ENCODE measurements at places on chromosomes 12 and 14.

DNA sequence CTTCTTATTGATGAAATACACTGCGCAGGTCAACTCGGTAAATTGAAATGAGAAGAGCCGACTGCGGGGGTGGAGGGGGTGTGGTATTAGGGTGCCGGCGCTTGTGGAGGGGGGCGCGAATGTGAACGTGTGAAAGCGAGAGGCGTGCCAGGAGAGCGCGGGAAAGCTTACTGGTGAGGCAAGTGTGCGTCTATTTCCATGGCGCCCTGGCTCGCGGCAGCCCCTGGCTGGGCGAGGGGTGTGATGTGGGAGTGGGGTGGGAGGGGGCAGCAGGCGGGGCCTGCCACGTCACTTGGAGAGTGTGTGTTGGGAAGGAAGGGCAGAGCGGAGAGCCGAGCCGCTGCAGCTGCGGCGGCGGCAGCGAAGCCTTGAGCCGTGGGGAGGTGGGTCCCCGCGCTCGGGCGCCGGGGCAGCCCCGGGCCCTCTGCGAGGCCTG lies 88.8 kb downstream of the GALNT8 start:
- peak; percentile 14 for DNase-seq

DNA sequence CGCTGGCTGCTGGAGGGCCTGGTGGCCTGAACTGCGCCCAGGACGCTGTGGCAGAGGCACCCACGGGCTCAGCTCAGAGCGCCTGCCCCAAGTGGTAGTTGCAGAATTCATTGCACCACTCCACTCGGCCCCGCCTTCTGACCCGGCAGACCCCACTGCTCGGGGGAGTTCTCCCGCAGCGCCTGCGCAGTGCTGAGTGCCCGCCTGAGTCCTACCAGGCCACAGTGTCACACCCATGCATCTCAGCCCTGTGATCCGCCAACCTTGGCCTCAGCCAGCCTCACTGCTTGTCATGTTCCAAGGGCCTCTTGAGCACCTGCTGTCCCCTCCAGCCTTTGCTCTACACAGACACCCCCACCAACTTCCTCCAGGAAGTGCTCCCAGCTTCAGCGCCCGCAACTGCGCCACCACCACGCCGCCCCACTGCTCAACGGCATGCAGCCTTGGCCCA lies 12.2 kb downstream of the DEGS2 start:
- DNase-seq = no peak

DNA sequence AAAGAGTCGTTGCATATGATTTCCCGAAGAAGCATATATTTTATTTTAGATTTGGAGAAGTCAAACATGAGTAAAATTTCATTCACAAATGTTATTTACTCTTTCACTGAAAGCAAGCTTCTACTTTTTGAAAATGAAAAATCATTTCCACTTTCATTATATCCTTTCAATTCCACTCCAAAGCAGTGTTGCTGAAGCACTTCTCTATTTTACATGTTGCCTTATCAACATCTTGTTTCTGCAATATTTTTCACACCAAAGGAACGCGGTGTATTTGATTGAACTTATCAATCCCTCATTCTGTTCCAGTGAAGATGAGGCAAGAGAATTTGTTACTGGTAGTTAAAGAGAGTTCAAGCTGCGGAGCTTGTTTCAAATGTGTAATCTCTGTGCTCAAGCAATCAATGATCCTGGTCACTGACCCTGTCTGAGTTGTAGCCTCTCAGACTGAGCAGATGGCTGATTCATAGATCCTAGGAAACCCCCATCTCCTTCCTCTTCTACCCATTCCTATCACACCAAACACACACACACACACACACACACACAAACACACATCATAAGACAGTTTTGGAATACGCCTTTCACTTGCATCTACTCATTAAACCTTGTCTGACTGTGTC lies 236.2 kb upstream of the FLRT2 start:
- DNase-seq = no peak

DNA sequence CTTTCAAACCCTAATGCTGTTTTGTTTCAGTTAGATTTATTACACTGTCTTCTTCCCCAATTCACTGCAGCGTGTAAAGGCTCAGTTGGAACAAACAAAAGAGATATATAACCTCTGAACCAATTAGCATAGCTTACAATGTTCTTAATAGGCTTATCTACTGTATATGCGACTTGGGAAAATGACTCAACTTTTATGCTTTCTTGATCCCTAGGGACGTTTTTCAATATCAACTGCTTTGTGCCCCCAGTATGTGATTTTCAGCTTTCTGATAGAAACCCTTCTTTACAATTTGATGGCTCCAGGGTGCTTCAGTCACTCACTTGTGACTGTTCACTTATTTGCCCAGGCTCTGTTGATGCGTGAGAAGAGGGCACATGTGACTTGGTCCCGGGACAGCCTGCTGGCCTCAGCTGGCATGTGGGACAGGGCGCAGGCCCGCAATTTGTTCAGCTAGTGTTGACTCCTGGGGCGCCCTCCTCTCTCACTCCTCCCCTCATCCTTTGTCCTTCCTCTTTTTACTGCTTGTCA lies 107.1 kb downstream of the TMTC2 start:
- DNase-seq = no peak

- DNase-seq = no peak
Measured at GRCh38 chr12:40110586-40110985, 4.7 kb upstream of the SLC2A13 start.

GRCh38 chr12:71393625-71394024 lies 46.0 kb upstream of the LGR5 start:
- no peak for DNase-seq

- no peak for DNase-seq
Measured at GRCh38 chr12:51661836-51662235, 70.8 kb downstream of the SCN8A start.

DNA sequence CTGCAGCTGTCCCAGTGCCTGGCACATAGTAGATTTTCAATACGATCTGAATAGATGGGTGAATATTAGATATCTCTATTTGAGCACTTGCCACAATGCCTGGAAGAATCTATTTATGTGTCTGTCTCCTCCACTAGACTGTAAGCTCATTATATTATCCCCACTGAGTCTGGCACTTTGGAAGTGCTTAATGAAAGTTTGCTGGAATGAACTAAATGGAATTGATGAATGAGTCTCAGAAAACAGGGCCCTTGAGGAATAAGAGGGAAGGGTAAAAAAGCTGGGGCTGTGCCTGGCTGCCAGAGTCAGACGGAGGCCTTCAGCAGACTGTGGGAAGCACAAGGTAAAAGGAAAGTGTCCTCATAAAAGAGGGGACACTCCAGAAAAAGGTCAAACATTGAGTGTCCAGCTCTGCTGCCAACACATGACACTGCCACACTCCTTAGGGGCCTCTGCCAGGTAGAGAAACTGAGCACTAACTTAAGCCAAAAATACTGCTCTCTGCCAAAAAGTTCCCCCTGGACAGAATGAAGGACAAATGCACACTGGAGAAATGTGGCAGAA lies 39.3 kb downstream of the GLT8D2 start:
- peak; percentile 13 for DNase-seq

DNA sequence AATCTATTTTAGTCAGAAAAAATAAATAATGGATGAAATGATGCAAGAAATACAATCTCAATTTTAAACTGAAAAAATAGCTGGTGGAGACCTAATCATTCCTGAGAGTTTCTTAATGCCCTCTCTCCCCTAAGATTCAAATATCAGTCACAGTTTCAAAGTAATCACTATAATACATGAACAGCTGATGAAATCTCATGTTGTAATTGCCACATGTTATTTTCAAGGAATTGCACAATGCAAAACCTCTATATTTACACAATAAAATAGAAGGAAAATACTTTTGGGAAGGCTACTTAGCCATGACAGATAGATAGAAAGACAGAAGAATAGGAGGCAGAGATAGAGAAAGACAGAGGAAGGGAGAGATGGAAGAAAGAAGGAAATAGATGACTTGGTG lies 18.2 kb downstream of the IFNG-AS1 start:
- DNase-seq = no peak

- DNase-seq = no peak
Measured at GRCh38 chr12:54377797-54378515, 6.6 kb downstream of the ZNF385A start.

DNA sequence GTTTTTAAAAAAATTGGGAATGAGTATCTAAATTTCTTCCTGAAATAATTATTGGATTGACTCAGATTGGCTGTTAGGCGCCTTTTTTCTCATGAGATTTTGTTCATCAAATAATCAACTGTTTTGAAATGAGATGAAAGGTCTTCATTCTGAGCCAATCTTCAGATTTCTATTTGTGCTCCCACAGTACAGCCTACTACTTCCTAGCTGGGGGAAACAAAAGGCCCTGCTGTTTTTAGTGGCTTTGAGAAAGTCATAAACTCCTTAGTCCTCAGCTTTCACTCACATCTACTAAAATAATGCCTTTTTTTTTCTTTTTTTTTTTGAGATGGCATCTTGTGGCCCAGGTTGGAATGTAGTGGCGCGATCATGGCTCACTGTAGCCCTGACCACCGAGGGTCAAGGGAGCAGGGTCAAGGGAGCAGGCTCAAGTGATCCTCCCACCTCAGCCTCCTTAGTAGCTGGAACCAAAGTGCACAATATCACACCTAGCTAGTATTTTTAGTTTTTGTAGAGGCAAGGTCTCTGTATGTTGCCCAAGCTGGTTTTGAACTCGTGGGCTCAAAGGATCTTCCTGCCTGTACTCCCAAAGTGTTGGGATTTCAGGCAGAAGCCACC lies 15.2 kb downstream of the NACA start:
- no peak for DNase-seq

DNA sequence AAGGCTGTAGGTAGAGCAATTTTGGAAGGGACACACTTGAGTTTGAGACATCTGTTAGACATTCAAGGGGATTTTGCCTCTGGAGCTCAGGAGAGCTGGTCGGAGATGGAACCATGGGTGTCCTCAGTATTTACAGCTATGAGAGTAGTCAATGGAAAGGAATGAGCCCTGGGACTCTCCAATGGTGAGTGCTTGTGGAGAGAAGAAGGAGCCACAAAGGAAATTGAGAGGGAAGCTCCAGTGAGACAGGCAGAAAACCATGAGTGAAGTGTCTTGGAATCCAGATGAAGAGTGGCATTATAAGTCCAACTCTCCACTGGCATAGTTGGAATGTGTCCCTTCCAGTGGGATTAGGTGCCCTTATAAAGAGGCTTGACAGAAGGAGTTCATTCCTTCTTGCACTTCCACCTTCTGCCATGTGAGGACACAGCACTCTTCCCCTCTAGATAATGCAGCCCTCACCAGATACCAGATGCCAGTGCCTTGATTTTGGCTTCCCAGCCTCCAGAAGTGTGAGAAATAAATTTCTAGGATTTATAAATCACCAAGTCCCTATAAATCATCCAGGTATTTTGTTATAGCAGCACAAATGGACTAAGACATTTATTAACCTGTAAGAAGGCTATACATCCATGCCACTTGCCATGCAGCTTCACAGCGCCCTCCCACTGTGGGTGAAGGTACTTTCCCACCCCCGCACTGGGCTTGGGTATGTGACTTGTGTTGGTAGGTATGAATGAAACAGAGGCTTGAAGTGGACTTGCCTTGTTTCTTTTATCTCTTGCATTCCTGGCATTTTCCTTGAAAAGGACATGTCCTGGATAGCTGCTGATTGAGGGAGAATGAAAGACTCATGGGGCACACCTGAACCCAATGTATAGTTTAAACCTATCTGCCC lies 27.3 kb downstream of the LLPH start:
- DNase-seq = no peak

DNA sequence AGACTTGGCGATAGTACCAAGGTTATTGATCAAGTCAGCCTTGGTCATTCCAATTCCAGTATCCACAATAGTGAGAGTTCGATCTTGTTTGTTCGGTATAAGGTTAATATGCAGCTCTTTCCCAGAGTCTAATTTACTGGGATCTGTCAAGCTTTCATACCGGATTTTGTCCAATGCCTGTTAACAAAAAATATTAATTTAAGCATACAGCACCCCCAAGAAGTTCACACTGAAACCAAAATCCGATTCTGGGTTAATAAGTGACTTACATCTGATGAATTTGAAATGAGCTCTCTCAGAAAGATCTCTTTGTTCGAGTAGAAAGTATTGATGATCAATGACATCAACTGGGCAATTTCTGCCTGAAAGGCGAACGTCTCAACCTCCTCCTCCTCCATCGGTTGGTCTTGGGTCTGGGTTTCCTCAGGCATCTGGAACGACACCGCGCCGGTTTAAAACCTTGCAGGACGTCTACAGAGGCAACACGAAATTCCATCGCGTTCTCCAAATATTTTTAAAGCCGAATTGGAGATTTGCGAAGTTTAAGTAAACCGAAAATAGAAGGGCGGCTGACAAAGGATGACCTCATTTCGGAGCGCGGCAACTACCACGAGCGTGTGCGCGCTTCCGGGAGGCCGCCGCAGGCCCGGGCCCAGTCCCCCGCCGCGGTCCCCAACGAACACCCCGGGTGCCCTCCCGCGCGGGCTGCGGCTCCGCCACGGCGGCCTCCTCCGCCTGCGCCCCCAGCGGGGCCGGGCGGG lies 716 bp downstream of the HSP90AA1 start:
- no peak for DNase-seq

- DNase-seq = no peak
Measured at GRCh38 chr12:127162307-127162706, 1104.7 kb upstream of the TMEM132C start.

DNA sequence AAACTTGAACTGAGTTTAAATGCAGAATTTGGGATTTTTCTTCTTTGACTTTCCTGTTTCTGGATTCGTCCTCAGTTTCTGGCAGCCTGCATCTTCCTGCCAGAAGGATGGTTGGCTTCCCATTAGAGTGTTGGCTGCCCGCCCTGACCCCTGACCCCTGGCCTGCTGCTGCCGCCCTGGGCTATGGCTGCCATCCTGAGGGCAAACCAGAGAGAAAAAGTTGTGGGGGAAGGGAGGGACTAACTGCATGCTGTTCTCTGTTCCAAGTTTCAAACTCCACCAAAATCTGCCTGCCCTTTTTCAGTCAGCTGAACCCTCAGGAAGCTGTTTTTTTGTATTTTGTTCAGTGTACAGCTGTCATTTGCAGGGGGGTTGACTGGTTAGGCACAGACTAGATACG lies 48.4 kb downstream of the FNTB start:
- DNase-seq = peak; percentile 51

GRCh38 chr12:117158911-117159553 lies 31.2 kb downstream of the FBXO21 start:
- DNase-seq = no peak

- DNase-seq = no peak
Measured at GRCh38 chr14:73865534-73866113, 14.0 kb downstream of the PTGR2 start.

DNA sequence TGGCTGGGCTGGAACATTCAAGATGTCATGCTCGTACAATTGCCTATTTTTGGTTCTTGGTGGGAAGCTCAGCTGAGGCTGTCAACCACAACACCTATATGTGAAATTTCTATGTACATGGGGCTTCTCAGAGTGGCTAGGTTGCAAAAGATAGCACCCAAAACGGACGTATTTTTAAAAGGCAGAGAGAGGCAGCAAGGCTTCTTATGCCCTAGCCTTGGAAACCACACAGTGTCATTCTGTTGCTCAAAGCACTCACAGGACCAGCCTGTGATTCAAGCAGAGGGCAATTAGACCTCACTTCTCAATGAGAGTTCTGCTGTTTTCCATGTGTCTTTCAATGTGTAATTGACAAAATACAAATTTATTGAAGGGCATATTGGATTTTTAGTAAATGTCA lies 134.0 kb downstream of the GXYLT1 start:
- DNase-seq = no peak

- DNase-seq = no peak
Measured at GRCh38 chr14:28088125-28088524, 678.5 kb upstream of the FOXG1 start.

Measured in hippocampal formation (tissue), 2 donors.